ENCODE measurements at places on chromosomes 6 and 20. TPM values are rescaled to one million over a fixed set of nuclear protein-coding genes. Genes with fewer than 3 reads are reported as not detected.

GSTA2 gene
- not detected for total RNA-seq

MAP7 gene
- total RNA-seq: 9.4 TPM

FOXF2 gene
- total RNA-seq: 2.5 TPM

DDO gene
- not detected for total RNA-seq

SLC22A16 gene
- not detected for total RNA-seq

KIF13A gene
- total RNA-seq: 28.5 TPM

MMP24 gene
- total RNA-seq: 82.6 TPM

FAM50B gene
- 17.2 TPM for total RNA-seq

BMP2 gene
- 2.5 TPM for total RNA-seq

OVOL2 gene
- total RNA-seq: 0.94 TPM

LKAAEAR1 gene
- total RNA-seq: 0.63 TPM

Data from parietal lobe (tissue), 2 donors.